ENCODE measurements at places on chromosomes 12 and 14.

- no peak for DNase-seq
Observed at GRCh38 chr12:15794196-15794595, 5.0 kb upstream of the EPS8 start.

DNA sequence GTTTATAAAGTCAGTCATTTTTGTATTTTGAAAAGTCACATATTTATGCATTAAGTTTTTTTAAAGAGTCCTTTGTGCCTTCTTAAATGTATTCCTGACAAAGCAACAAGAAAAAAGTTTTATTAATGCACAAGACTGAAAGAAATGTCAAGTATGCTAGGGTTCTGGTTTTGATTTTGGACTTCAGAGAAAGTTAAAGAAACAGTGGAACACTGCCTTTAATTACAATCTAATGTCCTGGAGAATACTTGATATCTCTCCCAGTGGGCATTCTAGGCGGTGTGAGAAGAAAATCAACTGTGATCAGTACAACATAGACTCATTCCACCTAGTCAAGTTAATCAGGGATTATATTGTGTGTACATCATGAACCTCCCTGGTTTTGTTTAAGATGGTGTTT, 49.9 kb downstream of the PRICKLE1 start:
- no peak for DNase-seq

DNA sequence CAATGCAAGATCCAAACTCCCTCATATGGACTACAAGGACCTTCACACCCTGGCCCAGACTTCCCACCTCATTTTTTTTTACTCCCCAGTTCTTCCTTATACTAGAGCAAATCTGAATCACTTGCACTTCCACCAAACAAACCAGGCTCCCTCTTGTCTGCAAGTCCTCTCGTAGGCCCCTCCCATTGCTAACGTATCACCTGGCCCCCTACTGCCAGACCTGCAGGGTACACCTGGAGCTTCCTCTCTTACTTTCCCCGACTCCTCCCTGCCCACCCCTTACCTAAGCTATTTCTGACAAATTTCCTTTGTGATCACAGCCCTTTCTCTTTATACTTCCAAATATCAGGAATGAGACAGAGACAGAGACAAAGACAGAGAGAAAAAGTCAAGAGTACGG, 463.9 kb downstream of the GALC start:
- no peak for DNase-seq

DNA sequence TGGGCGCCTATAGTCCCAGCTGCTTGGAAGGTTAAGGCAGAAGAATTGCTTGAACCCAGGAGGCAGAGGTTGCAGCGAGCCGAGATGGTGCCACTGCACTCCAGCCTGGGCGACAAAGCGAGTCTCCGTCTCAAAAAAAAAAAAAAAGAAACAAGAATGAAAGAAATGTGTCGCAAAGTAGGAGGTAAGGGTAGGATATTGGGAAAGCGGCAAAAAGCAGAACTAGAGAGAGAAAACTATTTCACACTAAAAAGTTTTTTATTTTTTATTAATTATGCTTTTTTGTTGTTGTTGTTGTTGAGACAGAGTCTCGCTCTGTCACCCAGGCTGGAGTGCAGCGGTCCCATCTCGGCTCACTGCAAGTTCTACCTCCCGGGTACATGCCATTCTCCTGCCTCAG, 17.7 kb downstream of the SBNO1 start:
- DNase-seq = no peak

GRCh38 chr14:99380991-99381687, 99.5 kb downstream of the SETD3 start:
- DNase-seq = no peak

DNA sequence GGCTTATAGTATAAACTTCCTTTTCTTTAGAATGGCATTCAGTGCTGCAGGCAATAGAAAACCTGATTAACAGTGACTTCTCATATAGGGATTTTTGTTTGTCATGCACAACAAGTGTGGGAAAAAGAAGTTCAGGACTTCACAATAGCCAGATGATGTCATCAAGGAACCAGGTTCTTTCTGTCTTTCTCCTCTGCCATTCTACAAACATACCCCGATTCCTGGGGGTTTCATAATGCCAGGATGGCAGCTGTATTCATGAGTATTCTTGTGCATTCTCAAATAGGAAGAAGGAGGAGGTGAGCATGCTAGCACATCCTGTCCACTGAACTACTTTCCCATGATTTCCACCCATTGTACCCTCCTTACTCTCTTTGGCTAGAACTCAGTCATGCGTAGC, 182.7 kb upstream of the EEA1 start:
- DNase-seq = no peak

- no peak for DNase-seq
Observed at GRCh38 chr12:98222135-98222534, 293.3 kb upstream of the TMPO start.

GRCh38 chr12:39613525-39613924, 6.1 kb downstream of the ABCD2 start:
- no peak for DNase-seq

- no peak for DNase-seq
Observed at GRCh38 chr12:53227836-53228235, 4.2 kb downstream of the RARG start.

DNA sequence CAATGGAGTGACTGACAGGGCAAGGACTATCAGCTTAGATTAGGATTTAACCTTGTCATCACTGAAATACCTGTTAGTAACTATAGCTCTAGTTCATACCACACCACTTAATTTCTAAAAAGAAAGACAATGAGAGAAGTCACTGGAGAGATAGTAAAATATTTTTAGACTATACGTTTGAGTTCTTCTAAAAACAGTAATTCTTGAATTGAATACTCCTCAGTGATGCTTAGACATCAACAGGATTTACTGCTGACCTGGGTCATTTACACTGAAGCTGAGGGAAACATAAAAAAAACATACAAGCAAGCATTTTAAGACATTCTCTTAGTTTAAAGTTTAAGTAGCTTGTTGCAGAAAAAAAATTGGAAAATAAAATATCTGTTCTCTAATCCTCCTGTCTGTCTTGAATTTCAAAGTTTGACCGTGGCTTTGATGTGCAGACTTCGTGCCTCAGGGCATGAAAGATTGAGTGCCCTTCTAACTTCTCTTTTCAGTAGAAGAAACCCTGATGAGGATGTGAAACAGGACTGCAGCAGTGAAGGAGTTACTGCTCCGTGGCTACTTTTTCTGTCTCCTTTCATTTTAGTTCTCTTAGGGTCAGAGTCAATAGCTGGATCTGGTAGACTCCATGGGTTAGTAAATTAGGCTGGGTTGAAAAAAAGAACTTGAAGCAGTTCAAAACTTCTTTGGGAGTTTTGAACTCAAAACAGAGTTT, 172.2 kb downstream of the PTPRO start:
- no peak for DNase-seq

GRCh38 chr12:93056971-93057535, 128.0 kb upstream of the EEA1 start:
- DNase-seq = no peak

GRCh38 chr14:22597265-22597664, 835 bp upstream of the ABHD4 start:
- DNase-seq = no peak
